ENCODE measurements at places on chromosomes 2 and 18. TPM values are rescaled to one million over a fixed set of nuclear protein-coding genes. Genes with fewer than 3 reads are reported as not detected.

DNAH7 gene
- 0.73 TPM for total RNA-seq

HADHB gene
- 128 TPM for total RNA-seq

CCL20 gene
- total RNA-seq = 1.2 TPM

CRYGC gene
- not detected for total RNA-seq

ADI1 gene
- total RNA-seq = 45.2 TPM

IL36B gene
- not detected for total RNA-seq

EMILIN2 gene
- total RNA-seq = 21.1 TPM

NEU4 gene
- total RNA-seq = not detected

BOLA3 gene
- 41.1 TPM for total RNA-seq

CLEC4F gene
- not detected for total RNA-seq

CDH20 gene
- 0.20 TPM for total RNA-seq

INPP5D gene
- 0.39 TPM for total RNA-seq

EML6 gene
- 4.1 TPM for total RNA-seq

EDAR gene
- not detected for total RNA-seq

WIPF1 gene
- 17.2 TPM for total RNA-seq

ST8SIA5 gene
- total RNA-seq = under 0.01 TPM

EFR3B gene
- total RNA-seq = 0.37 TPM

BCL2L11 gene
- total RNA-seq = 0.98 TPM

HOXD13 gene
- total RNA-seq = not detected

ASB18 gene
- not detected for total RNA-seq

IL36G gene
- not detected for total RNA-seq

WNT6 gene
- total RNA-seq = not detected

CD207 gene
- not detected for total RNA-seq

GKN2 gene
- not detected for total RNA-seq

MERTK gene
- total RNA-seq = 0.39 TPM

SLC23A3 gene
- 0.73 TPM for total RNA-seq

TBR1 gene
- under 0.01 TPM for total RNA-seq

GPR75 gene
- 4.1 TPM for total RNA-seq

TDRD15 gene
- not detected for total RNA-seq

HOXD12 gene
- total RNA-seq = not detected

TMEM37 gene
- total RNA-seq = 0.20 TPM

FSHR gene
- not detected for total RNA-seq

PPIL3 gene
- 35.3 TPM for total RNA-seq

IL36RN gene
- not detected for total RNA-seq

AP1S3 gene
- 1.8 TPM for total RNA-seq

TLX2 gene
- total RNA-seq = under 0.01 TPM

GCA gene
- 1.8 TPM for total RNA-seq

KIDINS220 gene
- total RNA-seq = 66.5 TPM

DAW1 gene
- 2.0 TPM for total RNA-seq

UGT1A3 gene
- total RNA-seq = not detected

LDLRAD4 gene
- 0.73 TPM for total RNA-seq

FOXI3 gene
- total RNA-seq = not detected

SCG2 gene
- 0.39 TPM for total RNA-seq

TRIM43 gene
- not detected for total RNA-seq

RGPD4 gene
- total RNA-seq = not detected

ELAC1 gene
- total RNA-seq = 6.6 TPM

FAM237A gene
- total RNA-seq = not detected

ANKRD30BL gene
- not detected for total RNA-seq

FBXO36 gene
- 3.3 TPM for total RNA-seq

FHL2 gene
- 58.8 TPM for total RNA-seq

SULT6B1 gene
- total RNA-seq = not detected

ING5 gene
- 25.4 TPM for total RNA-seq

PPP1R1C gene
- total RNA-seq = not detected

CERS6 gene
- total RNA-seq = 16.0 TPM

GRB14 gene
- total RNA-seq = 0.37 TPM

REEP1 gene
- under 0.01 TPM for total RNA-seq

DSG2 gene
- 0.39 TPM for total RNA-seq

PCARE gene
- not detected for total RNA-seq

GALNT5 gene
- total RNA-seq = 1.8 TPM

Data from subcutaneous preadipocyte (primary cell).